ENCODE measurements at places on chromosomes 4 and X. TPM values are rescaled to one million over a fixed set of nuclear protein-coding genes. Genes with fewer than 3 reads are reported as not detected.

DNA sequence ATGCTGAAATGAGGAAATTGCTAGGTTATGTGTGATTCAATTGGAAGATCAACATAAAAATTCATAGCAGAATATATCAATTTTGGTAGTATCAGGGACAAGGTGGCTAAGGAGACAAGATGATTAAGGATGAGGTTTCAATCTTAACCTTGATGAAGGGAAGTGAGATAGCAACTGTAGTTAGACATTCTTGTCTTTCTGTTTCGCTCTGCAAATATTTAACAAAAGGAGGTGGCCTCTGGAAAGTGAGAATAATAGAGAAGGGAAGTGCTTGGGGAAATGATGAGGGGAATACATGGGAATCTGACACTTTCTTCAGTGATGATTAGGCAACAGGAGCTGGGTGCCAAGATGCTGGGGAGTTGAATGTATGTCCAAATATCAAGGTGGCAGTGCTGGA lies 337.1 kb upstream of the PUDP start:
- H3K36me3 ChIP-seq = no peaks in the 10 kb centered on the region
- no peak overlapping the region for H3K4me3 ChIP-seq
- DNase-seq = no peak

GRCh38 chr4:99921174-99921573 lies 25.2 kb downstream of the DNAJB14 start:
- peaks cover 16% of the 10 kb centered on the region for H3K4me1 ChIP-seq
- peaks cover 63% of the 10 kb centered on the region for H3K36me3 ChIP-seq
- H3K27me3 ChIP-seq = no peaks in the 10 kb centered on the region
- DNase-seq = no peak

Gene F9
- total RNA-seq = not detected

Gene TCEAL6
- total RNA-seq = not detected

Gene SSX2B
- not detected for total RNA-seq

Gene PAGE2
- not detected for total RNA-seq

Gene HTN1
- not detected for total RNA-seq

DNA sequence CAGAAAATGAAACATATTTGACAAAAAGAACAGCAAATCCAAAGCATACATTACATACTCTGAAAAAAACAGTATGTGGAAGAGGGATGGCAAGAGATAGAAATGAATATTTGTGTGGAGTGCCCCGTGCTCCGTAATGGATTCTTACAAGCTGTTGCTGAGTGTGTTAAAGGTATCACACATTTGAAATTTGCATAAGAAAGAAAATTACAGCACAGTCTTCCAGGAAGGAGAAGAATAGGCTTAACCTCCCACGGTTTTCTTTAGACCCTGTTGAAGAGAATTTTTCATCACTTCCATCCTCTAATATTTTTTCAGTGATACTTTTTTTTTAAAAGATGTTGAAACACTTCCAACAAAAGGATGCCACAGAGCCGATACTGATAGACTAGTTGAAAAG lies 1489.4 kb downstream of the RAPGEF2 start:
- no peak overlapping the region for H3K27ac ChIP-seq
- H3K36me3 ChIP-seq = no peaks in the 10 kb centered on the region
- no peak overlapping the region for H3K4me3 ChIP-seq
- DNase-seq = no peak

DNA sequence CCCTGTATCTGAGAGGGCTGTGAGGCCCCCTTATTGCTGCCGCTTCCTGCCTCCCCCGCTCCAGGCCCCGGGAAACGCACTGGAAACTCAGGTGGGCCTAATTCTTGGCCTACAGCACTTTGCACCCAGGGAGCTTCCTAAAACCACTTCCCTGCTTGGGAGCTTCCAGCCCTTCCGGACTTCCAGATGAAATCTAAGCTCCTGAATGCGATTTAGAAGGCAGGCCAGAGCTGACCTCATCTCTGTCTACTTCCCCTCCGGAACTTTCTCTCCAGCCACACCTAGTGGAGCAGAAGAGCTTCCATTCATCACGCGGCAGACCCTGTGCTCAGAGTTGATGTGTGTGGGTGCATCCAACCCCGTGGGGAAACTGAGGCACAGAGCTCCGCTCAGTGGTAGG lies 84.2 kb downstream of the SORCS2 start:
- no peaks in the 10 kb centered on the region for H3K27me3 ChIP-seq
- H3K4me1 ChIP-seq = no peaks in the 10 kb centered on the region
- no peaks in the 10 kb centered on the region for H3K36me3 ChIP-seq

GRCh38 chr4:6916587-6917460 lies 7.2 kb downstream of the TBC1D14 start:
- H3K36me3 ChIP-seq = peaks cover 14% of the 10 kb centered on the region
- H3K4me1 ChIP-seq = peaks cover 35% of the 10 kb centered on the region
- H3K27ac ChIP-seq = peak overlapping the region; percentile 65
- peak overlapping the region; percentile 33 for H3K4me3 ChIP-seq
- DNase-seq = peak; percentile 63

GRCh38 chrX:15675490-15675921 lies 10.9 kb upstream of the CLTRN start:
- peaks cover 2% of the 10 kb centered on the region for H3K36me3 ChIP-seq
- H3K27ac ChIP-seq = no peak overlapping the region
- peaks cover 21% of the 10 kb centered on the region for H3K4me1 ChIP-seq
- no peak overlapping the region for H3K4me3 ChIP-seq
- H3K27me3 ChIP-seq = peaks cover 3% of the 10 kb centered on the region

GRCh38 chr4:185559915-185560281 lies 24.6 kb upstream of the PDLIM3 start:
- H3K27ac ChIP-seq = no peak overlapping the region
- H3K4me3 ChIP-seq = no peak overlapping the region
- no peaks in the 10 kb centered on the region for H3K36me3 ChIP-seq
- DNase-seq = no peak
- peaks cover 15% of the 10 kb centered on the region for H3K27me3 ChIP-seq
- H3K4me1 ChIP-seq = no peaks in the 10 kb centered on the region

- no peaks in the 10 kb centered on the region for H3K4me1 ChIP-seq
- no peak overlapping the region for H3K4me3 ChIP-seq
- no peaks in the 10 kb centered on the region for H3K36me3 ChIP-seq
These were observed 119.8 kb downstream of the NEK1 start for GRCh38 chr4:169492436-169493163.

DNA sequence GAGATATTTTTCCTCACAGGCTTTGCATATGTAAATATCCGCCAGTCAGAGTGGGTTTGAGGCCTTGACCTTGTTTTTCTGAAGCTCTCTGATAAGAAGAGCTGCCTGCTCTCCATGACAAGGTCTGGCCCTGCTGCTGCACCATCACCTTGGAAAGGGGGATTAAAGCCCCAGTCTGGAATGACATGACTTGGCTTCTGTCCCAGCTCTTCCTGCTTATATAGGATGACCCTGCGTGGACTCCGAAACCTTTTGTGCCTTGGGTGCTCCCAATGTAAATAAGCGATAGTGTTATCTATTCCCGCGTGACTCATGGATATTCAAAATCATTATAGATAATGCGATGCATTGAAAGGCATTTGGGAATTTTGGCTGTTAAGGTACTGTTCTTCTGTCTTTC lies 139.3 kb downstream of the BMPR1B start:
- no peaks in the 10 kb centered on the region for H3K4me1 ChIP-seq
- H3K27me3 ChIP-seq = peaks cover 3% of the 10 kb centered on the region
- DNase-seq = no peak
- H3K36me3 ChIP-seq = no peaks in the 10 kb centered on the region

Gene PLAC8
- total RNA-seq = 31.5 TPM

Gene AKAP14
- not detected for total RNA-seq

Gene MID1
- 0.34 TPM for total RNA-seq

GRCh38 chr4:22410645-22411247 lies 105.1 kb downstream of the ADGRA3 start:
- H3K27ac ChIP-seq = no peak overlapping the region
- peaks cover 17% of the 10 kb centered on the region for H3K4me1 ChIP-seq
- no peak overlapping the region for H3K4me3 ChIP-seq
- H3K36me3 ChIP-seq = peaks cover 42% of the 10 kb centered on the region

Gene SSX2
- total RNA-seq = not detected

GRCh38 chr4:178185517-178185916 lies 743.3 kb upstream of the AGA start:
- H3K27ac ChIP-seq = no peak overlapping the region
- DNase-seq = no peak
- no peaks in the 10 kb centered on the region for H3K36me3 ChIP-seq
- no peaks in the 10 kb centered on the region for H3K27me3 ChIP-seq

GRCh38 chr4:13263967-13264525 lies 220.1 kb downstream of the RAB28 start:
- no peak overlapping the region for H3K27ac ChIP-seq
- H3K4me3 ChIP-seq = no peak overlapping the region
- H3K4me1 ChIP-seq = peaks cover 7% of the 10 kb centered on the region
- H3K27me3 ChIP-seq = no peaks in the 10 kb centered on the region

DNA sequence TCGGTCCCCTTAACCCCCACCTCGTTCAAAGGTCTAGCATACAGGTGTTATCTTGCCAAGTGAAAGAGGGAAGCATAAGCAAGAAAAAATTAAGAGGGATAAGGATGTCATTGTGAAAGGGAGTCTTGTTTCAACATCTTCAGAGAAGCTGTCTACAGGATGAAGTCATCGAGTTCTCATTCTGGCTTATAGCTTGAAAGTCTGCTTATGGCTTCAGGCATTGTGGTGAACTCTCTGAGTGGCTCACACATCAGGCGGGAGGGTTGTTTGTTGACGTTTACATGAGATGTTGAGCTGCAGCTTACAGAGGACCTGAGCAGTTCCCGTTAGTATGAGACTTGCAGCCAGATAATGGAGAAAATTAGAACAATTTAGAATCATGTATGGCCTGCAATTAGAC lies 16.6 kb downstream of the MAGEA9B start:
- H3K4me1 ChIP-seq = peaks cover 23% of the 10 kb centered on the region
- H3K27ac ChIP-seq = no peak overlapping the region
- no peaks in the 10 kb centered on the region for H3K36me3 ChIP-seq
- H3K27me3 ChIP-seq = no peaks in the 10 kb centered on the region
- H3K4me3 ChIP-seq = no peak overlapping the region
- no peak for DNase-seq

DNA sequence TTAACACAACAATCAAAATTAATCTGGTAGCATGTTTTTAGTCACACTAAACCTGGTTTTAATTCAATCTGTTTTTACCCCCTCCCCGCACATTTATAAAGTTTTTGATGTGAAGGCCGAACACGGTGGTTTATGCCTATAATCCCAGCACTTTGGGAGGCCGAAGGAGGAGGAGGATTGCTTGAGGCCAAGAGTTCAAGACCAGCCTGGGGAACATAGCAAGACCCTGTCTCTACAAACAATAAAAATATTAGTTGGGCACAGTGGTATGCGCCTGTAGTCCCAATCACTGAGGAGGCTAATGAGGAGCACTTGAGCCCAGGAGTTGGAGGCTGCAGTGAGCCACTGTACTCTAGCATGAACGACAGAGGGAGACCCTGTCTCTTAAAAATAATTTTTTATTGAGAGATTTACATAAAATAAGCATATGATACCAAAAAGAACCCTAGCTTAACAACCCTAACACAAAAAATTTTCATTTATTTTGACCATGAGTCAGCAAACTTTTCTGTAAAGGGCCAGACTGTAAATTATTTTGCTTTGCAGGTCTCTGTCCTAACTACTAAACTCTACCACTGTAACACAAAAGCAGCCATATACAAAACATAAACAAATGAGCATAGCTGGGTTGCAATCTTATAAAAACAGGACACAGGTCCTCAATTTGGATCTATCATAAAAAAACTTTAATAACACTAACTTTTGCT lies 21.5 kb downstream of the HNRNPD start:
- H3K36me3 ChIP-seq = peaks cover 85% of the 10 kb centered on the region
- peak overlapping the region; percentile 75 for H3K27ac ChIP-seq
- DNase-seq = no peak

Gene RAB41
- total RNA-seq = not detected

Gene TEX11
- 0.07 TPM for total RNA-seq

GRCh38 chr4:174401471-174402130 lies 117.9 kb downstream of the CEP44 start:
- H3K36me3 ChIP-seq = no peaks in the 10 kb centered on the region
- H3K4me3 ChIP-seq = no peak overlapping the region
- H3K27me3 ChIP-seq = peaks cover 4% of the 10 kb centered on the region
- no peaks in the 10 kb centered on the region for H3K4me1 ChIP-seq
- no peak overlapping the region for H3K27ac ChIP-seq
- no peak for DNase-seq

- peaks cover 6% of the 10 kb centered on the region for H3K27me3 ChIP-seq
- H3K4me1 ChIP-seq = peaks cover 33% of the 10 kb centered on the region
- H3K36me3 ChIP-seq = peaks cover 10% of the 10 kb centered on the region
- DNase-seq = peak; percentile 57
- peak overlapping the region; percentile 94 for H3K27ac ChIP-seq
These were observed 550 bp downstream of the CBR4 start for GRCh38 chr4:169009286-169010124.

GRCh38 chr4:1255151-1255550 lies 6.2 kb upstream of the CTBP1 start:
- peaks cover 29% of the 10 kb centered on the region for H3K4me1 ChIP-seq
- no peak for DNase-seq
- no peaks in the 10 kb centered on the region for H3K27me3 ChIP-seq
- H3K27ac ChIP-seq = no peak overlapping the region

Gene IL13RA2
- total RNA-seq = not detected

GRCh38 chrX:31123335-31123734 lies 51.5 kb upstream of the FTHL17 start:
- H3K27ac ChIP-seq = no peak overlapping the region
- H3K4me3 ChIP-seq = no peak overlapping the region

- no peak overlapping the region for H3K4me3 ChIP-seq
- no peak overlapping the region for H3K27ac ChIP-seq
- H3K36me3 ChIP-seq = no peaks in the 10 kb centered on the region
- peaks cover 7% of the 10 kb centered on the region for H3K27me3 ChIP-seq
- no peaks in the 10 kb centered on the region for H3K4me1 ChIP-seq
- no peak for DNase-seq
These were observed 66.5 kb upstream of the PAGE1 start for GRCh38 chrX:49762175-49762720.

GRCh38 chr4:76594173-76594572 lies 159.1 kb downstream of the SHROOM3 start:
- H3K27me3 ChIP-seq = peaks cover 7% of the 10 kb centered on the region
- H3K27ac ChIP-seq = no peak overlapping the region
- DNase-seq = no peak
- no peaks in the 10 kb centered on the region for H3K4me1 ChIP-seq

DNA sequence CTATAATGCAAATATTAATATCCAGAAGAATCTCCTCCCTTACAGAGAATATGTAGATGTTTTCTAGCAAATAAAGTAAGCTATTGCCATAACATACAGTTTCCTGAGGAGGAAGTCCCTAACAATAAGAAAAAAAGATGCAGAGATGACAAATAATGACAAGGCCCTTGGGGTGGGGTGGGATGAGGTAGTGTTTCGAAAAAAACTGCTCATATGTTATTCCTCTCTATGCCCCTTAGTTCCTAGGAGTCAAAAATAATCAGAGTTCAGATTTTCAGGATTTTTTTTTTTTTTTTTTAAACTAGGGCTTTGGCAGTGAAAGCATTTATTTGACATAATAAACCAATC lies 99.0 kb downstream of the ZAR1 start:
- no peaks in the 10 kb centered on the region for H3K27me3 ChIP-seq
- no peak for DNase-seq
- no peak overlapping the region for H3K4me3 ChIP-seq
- H3K4me1 ChIP-seq = peaks cover 12% of the 10 kb centered on the region

Data from activated T-helper 2 cell treated with anti-CD3 and anti-CD28 coated beads, Interferon-gamma antibody, Interleukin-2, Interleukin-4, amounts not matched to agents 10 μg/mL and 5 μg/mL and 100 μg/mL, durations not matched to agents 14 hours and 24 hours and 36 hours (primary cell).